ENCODE measurements at places on chromosomes 13 and 19.

- no peak for DNase-seq
Observed at GRCh38 chr19:10010247-10010691, at the start of gene COL5A3. Gene COL5A3, minus strand, starts transcription at chr19:10010504. Its CDS starts 119 bp downstream, at chr19:10010385.

- DNase-seq: peak; percentile 67
Observed at GRCh38 chr19:19115954-19116353, 22.3 kb downstream of the TMEM161A start.

GRCh38 chr13:33624740-33625139 lies 193.2 kb upstream of the RFC3 start:
- DNase-seq: no peak

DNA sequence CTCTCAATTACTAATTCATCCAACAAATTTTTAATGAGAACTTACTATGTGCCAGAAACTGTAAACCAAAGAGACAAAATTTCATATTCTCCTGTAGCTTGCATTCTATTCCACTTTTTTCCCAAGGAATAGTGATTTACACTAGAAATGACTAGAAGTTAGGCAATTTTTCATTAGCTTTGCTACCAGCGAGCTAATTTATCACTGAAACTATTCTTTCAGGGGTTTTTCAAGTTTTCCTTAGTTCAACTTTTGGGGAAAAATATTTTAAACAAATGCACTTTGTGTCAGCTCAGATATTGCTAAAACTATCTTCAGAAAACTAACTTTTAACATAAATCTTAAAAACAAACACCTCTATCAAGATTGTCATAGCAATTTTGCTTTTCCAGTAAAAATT lies 5.4 kb downstream of the TNFRSF19 start:
- DNase-seq: no peak

- DNase-seq: no peak
Observed at GRCh38 chr19:11685676-11686650, 52.8 kb downstream of the ZNF823 start.

- DNase-seq: no peak
Observed at GRCh38 chr13:46797501-46798237, 708 bp upstream of the ESD start.

DNA sequence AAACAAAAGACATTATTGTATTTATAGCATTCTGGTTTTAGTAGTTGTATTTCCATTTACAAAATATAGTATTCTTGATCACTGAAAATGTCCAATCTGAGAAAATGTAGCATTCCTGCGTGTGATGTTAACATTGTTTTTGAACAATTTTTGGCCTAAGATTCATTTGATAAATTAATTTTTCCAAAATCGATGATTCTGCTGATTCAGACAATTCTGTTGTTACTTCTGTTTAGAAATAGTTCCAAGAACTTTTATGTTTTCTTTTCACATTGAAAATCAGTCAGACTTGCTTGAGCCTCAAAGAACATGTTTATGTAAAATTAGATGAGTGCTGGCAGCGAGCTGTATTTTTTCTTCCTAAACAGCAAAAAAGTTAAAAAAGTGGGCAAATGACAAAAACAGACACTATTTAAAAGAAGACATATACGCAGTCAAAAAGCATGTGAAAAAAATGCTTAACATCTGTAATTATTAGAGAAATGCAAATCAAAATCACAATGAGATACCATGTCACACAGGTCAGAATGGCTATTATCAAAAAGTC lies 804.5 kb upstream of the MIR17HG start:
- no peak for DNase-seq

DNA sequence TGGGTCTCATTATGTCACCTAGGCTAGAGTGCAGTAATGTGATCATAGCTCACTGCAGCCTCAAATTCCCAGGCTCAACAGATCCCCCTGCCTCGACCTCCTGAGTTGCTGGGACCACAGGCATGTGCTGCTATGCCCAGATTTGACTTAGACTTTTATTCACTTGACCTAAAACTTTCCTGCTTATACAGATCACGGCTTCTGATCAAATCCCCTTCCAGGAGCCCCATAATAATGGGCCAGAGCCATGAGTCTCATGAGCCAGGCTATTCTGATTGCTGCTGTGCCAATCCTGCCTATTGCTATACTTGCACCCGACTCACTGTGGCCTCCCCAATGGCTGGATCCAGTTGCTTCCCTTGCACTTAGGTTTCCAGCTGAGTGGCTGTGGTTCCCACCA lies 42.0 kb downstream of the C1QTNF9 start:
- no peak for DNase-seq

GRCh38 chr19:3135961-3136683 lies at the start of gene GNA15:
Gene GNA15, plus strand, starts transcription at chr19:3136033. Its CDS starts 418 bp downstream, at chr19:3136451.
- DNase-seq: peak; percentile 66

- no peak for DNase-seq
Observed at GRCh38 chr13:111329641-111330040, 9.2 kb downstream of the TEX29 start.

DNA sequence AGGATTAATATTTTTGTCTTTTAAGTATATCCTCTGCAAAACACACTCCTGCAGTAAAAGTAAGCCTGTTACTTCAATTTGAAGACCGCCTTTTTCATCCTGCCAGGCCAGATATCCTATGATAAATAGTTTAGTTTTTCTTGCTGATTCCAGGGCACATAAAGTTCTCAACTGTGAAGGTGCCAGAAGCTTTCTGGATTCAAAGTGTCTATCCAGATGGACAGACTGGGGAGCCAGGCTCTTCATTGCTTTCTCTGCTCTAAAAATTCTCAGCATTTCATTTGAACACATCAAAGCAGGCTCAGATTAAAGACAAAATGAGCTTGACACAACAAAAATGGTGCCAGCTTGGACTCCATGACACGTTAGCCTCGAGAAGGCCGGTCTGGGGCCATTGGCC lies 53.6 kb upstream of the UBL3 start:
- DNase-seq: no peak

DNA sequence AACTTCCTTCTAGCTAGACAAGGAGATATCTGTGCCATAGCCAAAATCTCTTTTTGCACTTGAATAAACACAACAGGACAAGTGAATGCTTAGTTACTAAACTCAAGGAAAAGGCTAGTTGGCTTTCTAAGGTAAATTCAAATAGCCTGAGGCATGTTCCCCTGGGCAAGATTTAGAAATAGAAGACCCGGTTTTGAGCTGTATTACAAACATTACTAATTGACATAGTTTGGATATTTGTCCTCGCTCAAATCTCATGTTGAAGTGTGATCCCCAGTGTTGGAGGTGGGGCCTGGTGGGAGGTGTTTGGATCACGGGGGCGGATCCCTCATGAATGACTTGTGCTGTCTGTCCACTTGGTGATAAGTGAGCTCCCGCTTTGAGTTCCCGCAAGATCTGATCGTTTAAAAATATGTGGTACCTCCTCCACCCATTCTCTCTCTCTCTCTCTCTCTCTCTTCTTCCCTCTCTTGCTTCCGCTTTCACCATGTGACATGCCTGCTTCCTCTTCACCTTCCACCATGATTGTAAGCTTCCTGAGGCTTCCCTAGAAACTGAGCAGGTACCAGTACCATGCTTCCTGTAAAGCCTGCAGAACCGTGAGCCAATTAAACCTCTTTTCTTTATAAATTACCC lies 3.9 kb upstream of the KBTBD6 start:
- DNase-seq: no peak

DNA sequence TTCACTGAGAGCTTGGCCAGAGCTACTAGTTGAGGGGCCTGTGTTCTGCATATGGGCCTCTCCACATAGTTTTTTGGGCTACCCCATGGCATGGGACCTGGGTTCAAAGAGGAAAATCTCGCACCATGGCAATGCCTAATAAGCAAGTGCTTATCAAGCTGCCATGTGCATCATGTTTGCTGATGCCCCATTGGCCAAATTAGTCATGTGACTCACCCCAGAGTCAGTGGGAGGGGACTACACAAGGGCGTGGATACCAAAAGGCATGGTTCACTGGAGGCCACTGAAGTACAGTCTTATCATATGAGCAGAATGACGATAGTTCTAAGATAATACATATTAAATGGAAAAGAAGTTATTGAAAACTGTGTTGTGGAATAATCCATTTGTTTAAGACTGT lies 214.8 kb downstream of the LMO7 start:
- DNase-seq: no peak

DNA sequence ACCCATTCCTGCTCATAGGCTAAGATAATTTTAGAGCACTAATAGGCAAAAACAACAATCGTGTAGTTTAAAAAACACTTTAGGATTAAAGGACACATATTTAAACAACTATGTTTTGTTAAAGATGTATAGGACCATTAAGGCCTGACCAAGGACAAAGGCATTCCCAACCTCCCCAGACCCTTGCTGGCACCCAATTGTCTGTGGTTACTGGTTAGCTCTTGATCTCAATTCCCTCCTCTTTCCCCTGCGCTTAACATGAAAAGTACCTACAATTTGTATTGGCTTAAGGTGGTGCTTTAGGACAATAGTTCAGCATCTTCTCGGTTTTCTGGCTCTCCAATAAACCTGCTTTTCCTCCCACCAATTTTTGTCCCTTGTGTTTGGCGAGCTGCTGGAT lies 51.0 kb downstream of the TEX26 start:
- no peak for DNase-seq

DNA sequence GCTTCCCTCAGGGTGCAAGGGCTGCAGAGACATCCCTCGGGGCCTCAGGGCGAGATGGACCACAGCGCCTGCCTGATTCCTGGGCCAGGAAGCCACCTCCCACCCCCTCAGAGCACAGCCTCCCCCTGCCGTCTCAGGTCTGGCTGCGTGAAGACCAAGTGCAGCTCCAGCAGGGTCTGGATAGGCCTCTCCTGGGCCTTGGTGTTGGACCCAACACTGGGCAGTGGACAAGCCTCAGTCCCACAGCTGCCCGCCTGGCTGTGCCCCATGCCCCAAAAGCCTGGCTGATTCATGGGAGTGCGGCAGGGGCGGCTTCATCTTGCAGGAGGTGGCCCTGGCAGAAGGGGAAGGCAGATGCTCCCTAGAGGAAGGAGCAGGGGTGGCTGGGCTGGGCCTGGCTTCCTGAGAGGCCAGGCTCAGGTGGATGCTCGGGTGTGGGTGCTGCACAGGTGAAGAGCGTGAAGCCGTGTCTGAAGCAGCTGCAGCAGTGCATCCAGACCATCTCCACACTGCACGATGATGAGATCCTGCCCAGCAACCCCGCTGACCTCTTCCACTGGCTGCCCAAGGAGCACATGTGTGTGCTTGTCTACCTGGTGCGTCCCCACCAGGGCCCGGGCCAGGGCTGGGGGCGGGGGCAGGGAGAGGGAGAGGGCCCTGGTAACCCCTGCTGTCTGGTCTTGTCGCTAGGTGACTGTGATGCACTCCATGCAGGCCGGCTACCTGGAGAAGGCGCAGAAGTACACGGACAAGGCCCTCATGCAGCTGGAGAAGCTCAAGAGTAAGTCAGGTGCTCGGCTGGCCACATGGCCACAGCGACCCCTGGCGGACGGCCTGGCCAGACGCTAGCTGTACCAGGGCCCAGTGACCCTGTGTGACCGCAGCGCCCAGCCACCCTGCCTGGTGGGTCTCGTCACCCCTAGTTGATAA lies 21.7 kb downstream of the MAU2 start:
- DNase-seq: no peak

- no peak for DNase-seq
Observed at GRCh38 chr13:40165316-40165932, 501.0 kb downstream of the FOXO1 start.

DNA sequence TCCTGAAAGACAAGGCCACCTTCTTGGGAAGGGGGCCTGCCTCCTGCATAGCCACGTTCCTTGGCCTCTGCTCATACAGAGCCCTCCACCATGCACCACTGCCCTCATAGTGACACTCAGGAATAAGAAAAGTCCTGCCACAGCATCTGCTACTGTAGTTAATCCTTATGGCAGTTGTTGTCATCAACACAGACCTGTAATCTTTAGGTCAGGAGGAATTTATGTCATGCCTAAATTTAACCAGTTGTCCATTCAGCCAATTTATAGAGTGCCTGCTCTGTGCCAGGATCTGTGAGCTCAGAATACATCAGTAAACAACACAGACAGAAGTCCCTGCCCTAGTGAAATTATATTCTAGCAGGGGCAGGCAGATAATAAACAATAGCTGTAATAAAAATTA lies 44.4 kb downstream of the FAM124A start:
- no peak for DNase-seq

GRCh38 chr13:86563308-86563707 lies 764.1 kb upstream of the SLITRK6 start:
- DNase-seq: no peak

DNA sequence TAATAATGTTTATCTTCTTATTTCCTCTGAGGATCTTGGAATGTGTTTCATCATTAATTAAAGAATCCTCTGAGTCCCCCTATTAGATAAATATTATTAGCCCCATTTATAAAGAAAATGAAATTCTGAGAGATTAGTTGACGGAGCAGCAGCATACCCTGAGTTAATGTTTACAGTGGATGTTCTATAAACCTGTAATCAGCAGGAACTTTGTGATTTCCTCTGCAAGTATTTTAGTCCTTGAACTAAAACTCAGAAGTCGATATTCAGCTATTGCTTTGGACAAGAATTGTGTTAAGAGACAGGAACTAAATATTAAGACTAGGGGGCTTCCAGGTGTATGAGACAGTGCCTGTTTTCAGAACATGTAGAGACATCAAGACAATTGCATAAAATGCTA lies 243.3 kb downstream of the DCT start:
- DNase-seq: no peak

DNA sequence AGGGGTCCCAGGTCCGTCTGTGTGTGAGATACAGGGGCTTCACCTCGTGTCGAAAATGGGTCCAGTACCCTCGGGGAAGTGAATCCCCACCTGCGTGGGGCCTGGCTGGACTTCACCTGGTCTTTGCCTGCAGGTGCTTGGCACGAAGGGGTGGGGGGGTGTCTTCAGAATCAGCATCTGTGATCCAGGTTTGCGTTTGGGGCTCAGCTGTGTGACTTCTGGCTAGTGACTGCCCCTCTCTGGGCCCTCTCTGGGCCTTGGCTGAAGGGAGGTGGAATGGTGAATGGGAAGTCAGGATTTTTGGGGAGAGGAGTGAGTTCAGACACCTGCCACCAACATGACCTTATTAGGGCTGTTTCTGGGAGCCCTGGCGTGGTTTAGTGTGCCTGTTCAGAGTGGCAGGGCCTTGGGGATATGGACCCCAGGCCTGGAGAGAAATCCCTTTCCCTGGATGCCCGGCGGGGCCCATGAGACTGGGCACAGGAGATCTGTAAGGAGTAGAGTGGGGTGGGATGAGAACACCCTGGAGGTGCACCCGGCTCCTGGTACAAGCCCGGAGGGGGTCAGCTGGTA lies 2.7 kb downstream of the CELF5 start:
- DNase-seq: no peak

DNA sequence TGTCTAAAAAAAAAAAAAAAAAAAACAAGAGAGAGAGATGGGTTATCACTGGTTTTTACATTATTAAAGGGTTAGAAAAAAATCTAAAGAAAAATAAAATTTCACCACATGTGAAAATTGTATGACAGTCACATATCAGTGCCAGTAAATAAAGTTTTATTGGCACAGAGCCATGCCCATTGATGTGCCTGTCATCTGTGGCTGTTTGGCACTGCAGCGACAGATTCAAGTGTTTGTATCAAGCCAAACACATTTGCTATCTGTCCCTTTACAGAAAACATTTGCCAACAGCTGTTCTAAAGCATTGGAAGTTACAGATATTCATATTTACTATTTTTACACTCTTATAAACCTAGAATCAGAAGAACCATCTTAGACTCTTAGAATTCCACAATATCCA lies 16.3 kb downstream of the FCHO1 start:
- DNase-seq: no peak

- DNase-seq: no peak
Observed at GRCh38 chr13:33860526-33860925, 42.6 kb downstream of the RFC3 start.

- DNase-seq: no peak
Observed at GRCh38 chr13:54841682-54842081, 1813.1 kb downstream of the OLFM4 start.
